Bone marrow (tissue), 2 donors: ENCODE measurements at places on chromosomes 5 and 9.

DNA sequence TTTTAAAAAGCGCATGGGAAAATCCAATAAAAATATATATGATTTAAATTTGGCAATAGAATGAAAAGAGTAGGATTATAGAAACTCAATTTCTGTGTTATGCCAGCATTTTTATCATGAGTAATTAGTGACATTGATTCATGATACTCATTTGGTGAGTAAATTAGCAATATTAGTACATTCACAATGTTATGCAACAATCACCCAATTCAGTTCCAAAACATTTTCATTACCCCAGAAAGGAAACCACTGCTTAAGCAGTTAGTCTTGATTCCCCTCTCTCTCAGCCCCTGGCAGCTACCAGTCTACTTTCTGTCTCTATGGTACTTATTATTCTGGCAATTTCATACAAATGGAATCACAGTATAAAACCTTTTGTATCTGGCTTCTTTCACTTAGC, 27.0 kb downstream of the OSMR start:
- no peak for DNase-seq

DNA sequence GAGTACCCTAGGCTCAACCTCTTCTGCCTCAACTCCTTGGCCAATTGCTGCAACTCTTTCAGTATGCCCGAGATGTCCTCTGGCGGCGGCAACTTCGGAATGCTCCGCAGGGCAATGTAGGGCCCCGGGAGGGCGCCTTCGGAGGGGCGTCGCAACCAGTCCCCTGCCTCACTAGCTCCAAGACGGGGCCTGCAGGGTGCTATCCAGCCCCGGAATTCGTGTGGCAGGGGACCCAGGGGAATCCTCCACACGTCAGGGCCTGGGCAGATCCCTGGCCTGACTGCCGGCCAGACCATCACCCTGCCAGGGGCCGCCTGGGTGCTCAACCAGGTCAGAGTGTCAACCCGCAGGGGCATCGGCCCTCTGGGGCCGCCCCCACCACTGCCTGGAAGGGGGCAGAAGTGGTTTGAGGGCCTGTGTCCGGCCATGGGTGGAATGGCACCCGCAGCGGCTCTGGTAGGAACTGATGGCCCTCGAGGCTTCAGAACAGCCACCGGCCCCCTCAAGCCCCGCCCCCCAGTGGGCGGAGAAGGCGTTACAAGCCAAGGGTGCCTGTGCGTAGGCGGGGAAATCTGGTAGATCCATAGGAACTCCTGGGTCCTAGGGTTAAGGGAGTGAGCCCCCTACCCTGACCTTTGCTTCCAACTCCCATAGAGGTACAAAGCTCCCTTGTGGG, at the start of gene POU5F2:
Gene POU5F2 (minus strand): TSS at position 465 of the 676 bp plus-strand sequence. CDS start 37 bp downstream, at position 428.
- DNase-seq: no peak

DNA sequence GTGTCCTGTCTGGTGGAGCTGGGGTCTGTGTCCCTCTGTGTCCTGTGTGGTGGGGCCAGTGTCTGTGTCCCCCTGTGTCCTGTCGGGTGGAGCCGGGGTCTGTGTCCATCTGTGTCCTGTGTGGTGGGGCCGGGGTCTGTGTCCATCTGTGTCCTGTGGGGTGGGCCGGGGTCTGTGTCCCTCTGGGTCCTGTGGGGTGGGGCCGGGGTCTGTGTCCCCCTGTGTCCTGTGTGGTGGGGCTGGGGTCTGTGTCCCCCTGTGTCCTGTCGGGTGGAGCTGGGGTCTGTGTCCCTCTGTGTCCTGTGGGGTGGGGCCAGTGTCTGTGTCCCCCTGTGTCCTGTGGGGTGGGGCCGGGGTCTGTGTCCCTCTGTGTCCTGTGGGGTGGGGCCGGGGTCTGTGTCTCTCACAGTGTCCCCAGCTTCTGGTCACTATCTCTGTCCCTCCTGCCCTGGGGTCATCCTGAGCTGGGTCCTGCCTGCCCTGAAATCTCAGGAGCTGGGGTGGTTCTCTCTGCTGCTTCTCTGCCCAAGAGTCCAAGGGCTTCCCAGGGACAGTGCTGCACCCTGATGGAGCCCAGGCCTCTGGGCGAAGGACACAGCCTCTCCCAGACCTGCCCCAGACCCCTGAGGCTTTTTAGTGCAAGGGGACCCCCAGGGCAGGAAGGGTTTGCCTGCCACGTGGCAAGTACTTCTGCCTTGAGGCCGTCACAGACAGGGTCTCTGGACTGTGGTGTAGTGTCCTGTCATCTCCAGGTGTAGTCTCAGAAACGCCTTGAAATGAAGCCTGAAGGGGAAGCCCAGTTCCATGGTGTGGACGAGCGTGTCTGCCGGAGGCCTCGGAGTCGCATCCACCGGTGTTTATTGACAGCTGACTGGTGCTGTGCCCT, 131.3 kb downstream of the RXRA start:
- DNase-seq: no peak

GRCh38 chr5:76351577-76351976, 51.5 kb upstream of the IQGAP2 start:
- DNase-seq: no peak

DNA sequence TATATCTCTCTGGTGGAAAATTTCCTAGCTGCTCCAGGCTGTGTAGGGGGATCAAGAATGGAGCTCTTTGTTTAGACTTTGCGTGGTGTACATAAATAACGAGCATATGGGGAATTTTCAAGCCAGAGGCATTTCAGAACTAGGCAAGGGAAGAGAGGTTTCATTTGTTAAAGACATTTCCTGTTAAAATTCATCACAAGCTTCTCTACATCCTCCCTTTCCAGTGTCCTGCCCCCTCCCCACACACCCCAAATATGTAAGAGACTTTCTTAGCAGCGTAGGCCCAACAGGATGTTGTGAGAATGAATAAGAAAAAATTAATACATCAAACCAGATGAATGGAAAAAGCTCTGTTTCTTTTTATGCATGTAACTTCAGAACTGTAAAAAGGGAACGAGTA, 150.3 kb downstream of the GPBP1 start:
- DNase-seq: no peak

- no peak for DNase-seq
Measured at GRCh38 chr5:52760695-52761366, 26.9 kb upstream of the ITGA1 start.

- DNase-seq: no peak
Measured at GRCh38 chr9:109789556-109789955, 9.6 kb downstream of the PALM2AKAP2 start.

DNA sequence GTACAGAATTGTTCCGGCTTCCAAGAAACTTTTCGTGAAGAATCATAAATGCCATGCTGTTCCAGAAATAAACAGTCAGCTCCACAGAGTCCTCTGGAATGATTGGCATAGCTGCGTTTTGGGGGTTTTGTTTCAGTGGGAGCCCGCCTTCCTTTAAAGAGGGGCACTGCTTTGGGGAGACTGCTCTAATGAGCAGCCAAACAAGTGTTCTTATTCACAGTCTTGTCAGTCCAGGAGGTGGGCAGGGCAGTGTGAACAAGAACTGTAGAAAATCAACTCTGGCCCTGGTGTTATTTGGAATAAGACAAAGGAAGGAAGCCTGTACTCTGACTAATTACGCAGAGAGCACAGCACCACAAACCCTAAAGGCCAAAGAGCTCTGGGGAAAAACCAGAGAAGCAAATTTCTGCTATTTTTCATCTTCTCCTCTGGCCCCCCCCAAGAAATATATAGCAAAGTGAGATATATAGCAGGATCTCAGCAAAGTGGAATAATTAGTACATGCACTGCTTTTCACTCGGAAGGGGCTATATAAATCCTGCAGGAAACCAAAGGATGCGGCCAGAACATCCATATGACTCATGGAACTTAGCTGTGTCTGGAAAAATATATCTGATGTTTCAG, 92.9 kb downstream of the GLDC start:
- no peak for DNase-seq

DNA sequence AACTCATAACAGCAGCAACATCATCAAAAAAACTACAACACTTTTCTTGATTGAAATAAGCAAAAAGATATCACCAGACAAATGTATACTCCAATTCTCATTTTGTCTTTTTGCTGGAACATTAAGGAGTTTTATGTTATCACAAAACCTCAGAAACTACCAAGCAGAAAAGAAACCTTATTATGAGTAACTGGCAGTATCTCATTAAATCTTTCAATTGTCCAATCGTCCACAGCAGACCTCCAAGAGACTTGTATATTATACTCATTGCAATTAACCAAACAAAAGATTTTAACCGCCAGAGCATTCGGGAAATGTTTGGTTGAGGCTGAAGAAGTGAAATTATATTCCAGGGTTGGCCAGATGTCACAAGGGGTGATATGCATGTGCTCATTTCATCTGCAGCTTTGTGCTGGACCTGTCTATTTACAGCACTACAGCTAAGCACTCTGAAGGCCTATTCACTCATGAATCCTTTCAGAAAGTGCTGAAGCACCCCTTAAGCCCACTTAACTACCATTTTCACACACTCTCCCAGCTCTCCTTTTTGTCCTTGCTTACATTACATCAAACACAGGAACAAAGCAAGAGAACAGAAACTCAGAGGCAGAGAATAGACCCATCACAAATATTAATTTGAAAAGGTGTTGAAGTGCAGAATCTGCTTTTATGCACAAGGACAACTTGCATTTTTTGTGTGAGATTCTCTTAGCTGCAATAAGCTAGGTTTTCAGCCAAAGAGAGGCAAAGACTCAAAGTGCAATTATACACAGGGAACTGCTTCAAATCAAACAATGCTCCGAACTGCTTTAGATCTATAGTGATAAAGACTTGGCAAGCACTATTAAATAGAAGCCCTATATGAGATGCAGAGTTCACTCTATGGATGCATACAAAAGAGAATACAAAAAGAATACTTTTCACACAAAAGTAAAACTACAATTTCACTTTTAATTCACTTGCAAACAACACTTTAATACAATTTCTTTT, 150.4 kb upstream of the POU5F2 start:
- no peak for DNase-seq

GRCh38 chr5:73312872-73313510, 135.6 kb downstream of the FOXD1 start:
- DNase-seq: no peak

GRCh38 chr9:35102465-35102768, 514 bp downstream of the STOML2 start:
- no peak for DNase-seq

DNA sequence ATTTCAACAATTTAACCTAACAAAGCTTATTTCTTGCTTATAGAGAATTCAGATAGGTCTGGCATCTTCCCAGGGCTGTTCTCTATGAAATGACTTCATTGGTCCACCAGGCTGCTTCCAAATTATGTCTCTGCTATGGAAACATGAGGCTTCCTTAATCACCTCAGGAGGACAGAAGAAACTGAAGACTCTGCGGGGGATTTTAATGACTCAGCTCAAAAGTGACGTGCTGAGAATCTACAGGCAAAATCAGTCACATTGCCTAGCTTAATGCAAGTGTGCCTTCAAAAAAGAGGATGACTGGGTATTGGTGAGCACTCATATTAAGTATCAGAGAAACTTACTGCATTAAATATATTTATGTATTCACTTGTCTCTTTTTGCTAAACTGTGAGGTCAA, 315.5 kb upstream of the RGMB start:
- no peak for DNase-seq

DNA sequence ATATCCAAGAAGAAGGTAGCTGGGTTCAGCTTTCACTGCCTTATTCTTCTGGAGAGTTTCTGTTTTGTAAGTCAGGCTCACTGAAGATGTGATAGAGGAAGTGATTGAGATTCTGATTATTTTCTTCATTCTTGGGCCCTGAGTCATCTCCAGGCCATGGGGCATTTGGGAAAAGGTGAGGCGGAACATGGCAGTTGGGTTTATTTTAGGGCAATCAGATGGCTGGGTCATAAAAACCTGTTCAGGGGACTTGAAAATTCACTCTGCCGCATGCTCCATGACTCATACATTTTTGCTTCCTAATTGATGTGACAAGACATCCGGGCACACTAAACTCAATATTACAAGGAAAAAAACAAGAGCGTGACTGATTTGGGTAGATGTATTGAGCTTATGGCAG, 265.7 kb upstream of the KLF4 start:
- no peak for DNase-seq

- no peak for DNase-seq
Measured at GRCh38 chr9:8011974-8012373, 212.4 kb upstream of the DMAC1 start.

DNA sequence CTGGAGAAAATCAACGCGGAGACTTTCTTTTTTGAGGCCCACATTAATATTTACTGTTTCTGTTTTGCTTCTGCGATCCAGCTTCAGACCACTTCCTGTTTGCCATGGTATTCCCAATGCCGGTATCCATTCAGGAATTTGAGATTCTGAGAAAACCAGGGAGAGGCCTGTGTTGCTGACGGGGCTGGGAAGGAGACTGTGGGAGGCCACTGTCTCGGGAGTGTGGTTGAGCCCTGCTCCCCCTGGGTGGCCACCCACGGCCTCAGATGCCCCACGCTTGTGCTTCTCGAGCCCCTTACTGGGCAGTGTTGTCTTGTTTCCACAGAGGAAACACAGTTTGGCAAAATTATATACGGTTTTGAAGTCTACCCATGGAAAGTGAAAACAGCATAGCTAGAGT, 403.6 kb upstream of the IRX2 start:
- no peak for DNase-seq

GRCh38 chr5:166961028-166961427, 1330.4 kb upstream of the WWC1 start:
- DNase-seq: no peak

DNA sequence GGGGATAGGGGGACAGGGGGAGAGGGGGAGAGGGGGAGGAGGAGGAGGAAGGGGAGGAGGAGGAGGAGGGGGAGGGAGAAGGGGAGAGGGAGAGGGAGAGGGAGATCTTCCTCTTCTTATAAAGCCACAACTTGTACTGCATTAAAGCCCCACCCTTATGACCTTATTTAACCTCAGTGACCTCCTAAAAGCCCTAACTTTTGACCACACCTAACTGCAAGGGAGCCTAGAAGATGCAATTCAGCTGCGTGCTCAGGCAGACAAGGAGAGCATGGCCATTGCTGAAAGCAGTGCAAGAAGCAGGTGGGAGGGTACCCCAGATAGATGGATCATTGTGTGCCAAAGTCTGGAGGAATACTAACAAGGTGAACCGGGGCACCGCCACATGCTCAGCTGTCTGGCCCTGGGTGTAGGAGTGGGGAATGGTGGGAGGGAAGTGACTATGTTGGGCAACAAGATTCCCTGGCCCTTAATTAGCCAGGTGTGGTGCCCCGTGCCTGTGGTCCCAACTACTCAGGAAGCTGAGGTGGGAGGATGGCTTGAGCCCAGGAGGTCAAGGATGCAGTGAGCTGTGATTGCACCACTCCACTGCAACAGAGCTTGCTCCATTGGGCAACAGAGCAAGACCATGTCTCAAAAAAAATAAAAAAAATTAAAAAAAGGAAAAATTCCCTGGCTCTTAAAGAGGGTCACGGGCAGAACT, 125.4 kb upstream of the BOD1 start:
- no peak for DNase-seq

DNA sequence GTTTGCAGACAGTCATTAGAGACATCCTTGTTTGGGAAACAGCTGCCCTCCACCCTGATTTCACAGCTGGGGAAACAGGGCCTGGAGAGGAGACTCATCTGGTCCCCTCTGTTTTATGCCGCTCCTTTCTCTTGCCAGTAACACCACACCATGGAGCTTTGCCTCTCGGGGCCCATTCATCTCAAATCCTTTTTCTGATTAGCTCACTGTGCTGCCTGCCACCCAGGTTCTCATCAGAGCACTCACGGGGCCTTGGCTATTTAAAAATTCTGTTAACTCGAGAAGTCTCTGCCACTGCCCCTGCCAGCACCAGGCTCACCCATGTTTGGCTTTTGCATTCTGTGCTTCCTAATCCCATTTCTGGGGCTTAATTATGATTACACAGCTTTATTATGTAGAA, 36.8 kb upstream of the C5orf58 start:
- DNase-seq: no peak
